ENCODE measurements at places on chromosomes 11 and 22.

- DNase-seq, result no peak
Observed at GRCh38 chr11:120352405-120352804, 16.2 kb downstream of the ARHGEF12 start.

GRCh38 chr11:1358286-1358685 lies 31.4 kb upstream of the BRSK2 start:
- DNase-seq, result no peak

DNA sequence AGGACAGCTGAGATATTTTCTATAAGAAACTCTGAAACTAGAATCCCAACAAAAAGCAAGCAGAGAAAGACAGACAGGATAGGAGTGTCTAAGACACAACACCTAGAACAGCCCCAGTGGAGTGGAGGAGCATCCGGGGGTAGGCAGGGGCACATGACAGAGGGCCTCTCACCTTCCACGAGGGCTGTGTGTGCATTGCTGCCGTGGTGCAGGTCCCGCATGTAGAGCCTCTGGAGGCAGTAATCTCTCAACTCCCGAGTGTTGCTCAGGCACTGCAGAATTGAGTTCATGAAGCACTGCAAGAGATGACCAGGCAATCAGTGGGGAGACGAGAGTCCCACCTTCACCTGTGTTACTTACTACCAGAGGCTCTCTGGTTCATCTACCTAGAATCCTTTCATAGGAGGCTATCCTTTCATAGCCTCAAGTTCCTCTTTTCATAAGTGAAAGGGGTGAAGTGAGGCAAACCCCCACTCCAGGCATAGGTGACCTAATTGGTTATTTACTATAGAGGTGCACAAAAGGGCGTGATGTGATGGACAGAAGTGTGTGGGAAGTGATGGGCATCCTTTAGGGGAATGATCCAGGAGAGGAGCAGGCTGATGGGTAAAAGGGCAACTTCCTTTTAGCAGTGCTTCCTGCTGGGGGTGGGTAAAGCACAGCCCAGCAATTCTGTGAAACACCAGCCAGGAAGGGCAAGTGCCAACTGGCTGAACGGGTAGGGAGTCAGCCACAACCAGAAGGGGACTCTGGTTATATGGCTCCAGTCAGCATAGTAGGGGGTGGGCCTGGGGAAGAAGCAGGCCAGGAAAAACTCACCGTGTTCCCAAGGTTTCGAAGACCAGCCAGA lies 13.1 kb upstream of the MFRP start:
- no peak for DNase-seq

DNA sequence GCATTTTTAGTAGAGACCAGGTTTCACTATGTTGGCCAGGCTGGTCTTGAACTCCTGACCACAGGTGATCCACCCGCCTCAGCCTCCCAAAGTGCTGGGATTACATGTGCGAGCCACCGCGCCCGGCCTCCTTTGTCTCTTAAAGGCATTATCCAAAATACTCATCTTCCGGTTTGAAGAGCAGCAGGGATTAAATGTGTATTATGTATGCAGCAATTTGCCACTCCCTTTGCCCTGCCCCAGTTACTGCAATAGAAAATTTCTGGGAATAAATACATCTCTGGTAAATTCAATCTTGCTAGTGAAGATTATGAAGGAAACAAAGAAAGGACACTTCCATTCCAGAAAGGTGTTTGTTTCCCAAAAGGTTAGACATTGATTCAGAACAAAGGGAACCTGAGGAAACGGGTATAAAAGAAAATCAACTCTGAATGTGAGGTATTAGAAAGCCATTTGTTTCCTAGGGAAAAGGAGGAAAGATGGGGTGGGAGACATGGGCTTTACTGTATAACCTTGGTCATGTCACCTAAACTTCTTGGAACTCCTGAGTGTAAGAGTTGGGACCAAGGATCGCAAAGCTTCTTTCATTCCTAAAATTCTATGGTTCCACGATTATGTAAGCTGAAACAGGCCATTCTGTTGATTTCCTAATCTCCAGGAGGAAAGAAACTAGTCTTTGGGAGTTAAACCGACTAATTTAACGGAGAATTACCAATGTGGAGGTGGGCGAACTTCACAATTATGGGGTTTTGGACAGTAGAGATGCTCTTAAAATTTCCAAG lies 959 bp upstream of the HIPK3 start:
- no peak for DNase-seq
